ENCODE measurements at places on chromosomes 7 and 10.

GRCh38 chr7:121530227-121531174 lies 134.4 kb upstream of the FAM3C start:
- DNase-seq = peak; percentile 38

GRCh38 chr7:105228555-105228954 lies 160.2 kb downstream of the SRPK2 start:
- DNase-seq = no peak

DNA sequence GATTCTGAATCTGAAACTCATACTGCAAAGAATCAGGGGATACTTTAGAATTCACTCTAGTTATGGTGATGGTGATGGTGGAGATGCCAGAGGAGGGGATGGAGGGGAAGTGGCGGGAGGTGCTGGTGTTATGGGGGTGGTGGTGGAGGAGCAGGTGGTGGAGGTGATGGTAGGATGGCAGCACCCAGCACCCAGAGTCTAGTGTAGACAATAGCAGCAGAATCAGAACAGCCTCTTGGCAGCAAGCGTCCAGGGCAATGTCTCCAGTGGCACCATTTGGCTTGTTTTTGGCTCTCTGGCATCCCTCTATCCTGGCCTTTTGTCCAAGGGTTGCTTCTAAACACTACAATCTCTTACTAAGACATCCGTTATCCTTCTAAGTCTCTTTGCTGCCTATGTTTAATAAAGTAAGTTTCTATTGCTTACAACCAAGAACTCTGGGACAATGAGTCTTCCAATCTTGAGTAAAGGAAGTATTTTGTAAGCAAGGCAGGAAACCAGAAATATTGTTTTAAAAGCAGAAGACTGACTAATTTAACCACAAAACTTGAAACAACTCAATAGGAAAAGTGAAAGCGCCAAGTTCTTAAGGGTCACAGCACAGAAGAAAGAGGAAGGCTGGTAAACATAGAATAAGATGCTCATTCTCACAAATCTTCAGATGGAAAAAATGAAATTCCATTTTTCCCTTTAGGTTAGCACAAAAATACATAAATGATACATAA lies 42.4 kb upstream of the GDF10 start:
- no peak for DNase-seq

- DNase-seq = no peak
Measured at GRCh38 chr7:102063690-102064180, 222.9 kb upstream of the SH2B2 start.

DNA sequence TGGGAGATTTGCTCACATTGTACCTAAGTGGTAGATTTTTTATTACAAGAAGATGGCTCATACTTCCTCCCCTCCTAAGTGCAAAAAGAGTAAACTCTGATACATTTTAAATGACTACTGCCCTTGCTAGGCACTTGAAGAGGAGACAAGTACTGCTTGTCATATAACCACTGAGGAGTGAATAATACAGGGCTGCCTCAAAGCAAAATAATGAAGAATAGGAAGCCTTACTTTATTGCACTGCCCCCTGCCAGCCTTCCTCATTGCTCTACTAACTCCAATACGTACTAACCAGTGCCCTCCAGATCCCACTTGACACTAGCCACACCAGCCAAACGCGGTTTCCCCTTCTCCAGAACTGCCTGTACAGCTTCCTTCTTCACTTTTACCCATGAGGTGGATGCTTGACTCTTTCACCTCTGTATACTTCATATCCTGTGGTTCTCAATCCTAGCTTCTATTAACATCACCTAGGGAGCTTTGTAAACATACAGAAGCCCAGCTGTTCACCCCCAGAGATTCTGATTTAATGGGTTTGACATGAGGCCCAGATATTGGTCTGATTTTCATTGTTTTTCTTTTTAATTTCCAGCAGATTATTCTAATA lies 11.7 kb upstream of the MTERF1 start:
- DNase-seq = no peak

- no peak for DNase-seq
Measured at GRCh38 chr10:68526634-68527307, 552 bp downstream of the SLC25A16 start.

DNA sequence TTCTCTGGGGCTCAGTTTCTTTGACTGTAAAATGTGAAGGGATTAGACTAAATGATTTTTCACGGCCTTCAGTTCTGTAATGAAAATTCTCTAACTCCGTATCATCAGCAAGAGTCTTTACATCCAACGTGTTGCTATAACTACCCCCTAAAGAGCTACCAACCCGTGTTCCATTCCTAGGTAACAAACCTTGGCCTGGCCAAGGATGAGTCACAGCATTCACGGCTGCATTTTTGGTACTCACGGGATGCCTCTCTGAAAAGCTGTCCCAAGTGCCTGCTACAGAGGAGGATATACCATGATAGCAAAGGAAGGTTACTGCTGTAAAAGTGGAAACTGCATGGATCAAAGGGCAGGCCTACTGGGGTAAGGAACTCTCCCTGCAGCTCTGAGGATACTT lies 5.9 kb downstream of the LRRC4 start:
- DNase-seq = no peak

GRCh38 chr10:42960991-42961795 lies 115.7 kb upstream of the RET start:
- no peak for DNase-seq

DNA sequence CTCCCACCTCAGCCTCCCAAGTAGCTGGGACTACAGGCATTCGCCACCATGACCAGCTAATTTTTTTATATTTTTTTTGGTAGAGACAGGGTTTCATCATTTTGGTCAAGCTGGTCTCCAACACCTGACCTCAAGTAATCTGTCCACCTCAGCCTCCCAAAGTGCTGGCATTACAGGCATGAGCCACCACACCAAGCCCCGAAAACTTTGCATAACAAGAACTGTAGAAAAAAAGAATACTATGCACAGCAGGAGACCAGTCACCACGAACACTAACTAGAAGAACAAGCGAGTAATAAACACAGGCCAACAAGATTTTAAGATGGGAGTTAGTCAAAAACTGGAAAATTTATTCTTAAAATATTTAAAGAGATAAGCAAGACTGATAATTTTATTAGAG lies 447.0 kb downstream of the ETV1 start:
- DNase-seq = no peak

- DNase-seq = no peak
Measured at GRCh38 chr10:24851629-24852028, 100.8 kb downstream of the PRTFDC1 start.

- no peak for DNase-seq
Measured at GRCh38 chr7:51366930-51367613, 50.5 kb upstream of the COBL start.

- no peak for DNase-seq
Measured at GRCh38 chr10:97648562-97649404, 8.3 kb downstream of the PI4K2A start.

- no peak for DNase-seq
Measured at GRCh38 chr7:44196450-44196872, 4.3 kb upstream of the YKT6 start.

DNA sequence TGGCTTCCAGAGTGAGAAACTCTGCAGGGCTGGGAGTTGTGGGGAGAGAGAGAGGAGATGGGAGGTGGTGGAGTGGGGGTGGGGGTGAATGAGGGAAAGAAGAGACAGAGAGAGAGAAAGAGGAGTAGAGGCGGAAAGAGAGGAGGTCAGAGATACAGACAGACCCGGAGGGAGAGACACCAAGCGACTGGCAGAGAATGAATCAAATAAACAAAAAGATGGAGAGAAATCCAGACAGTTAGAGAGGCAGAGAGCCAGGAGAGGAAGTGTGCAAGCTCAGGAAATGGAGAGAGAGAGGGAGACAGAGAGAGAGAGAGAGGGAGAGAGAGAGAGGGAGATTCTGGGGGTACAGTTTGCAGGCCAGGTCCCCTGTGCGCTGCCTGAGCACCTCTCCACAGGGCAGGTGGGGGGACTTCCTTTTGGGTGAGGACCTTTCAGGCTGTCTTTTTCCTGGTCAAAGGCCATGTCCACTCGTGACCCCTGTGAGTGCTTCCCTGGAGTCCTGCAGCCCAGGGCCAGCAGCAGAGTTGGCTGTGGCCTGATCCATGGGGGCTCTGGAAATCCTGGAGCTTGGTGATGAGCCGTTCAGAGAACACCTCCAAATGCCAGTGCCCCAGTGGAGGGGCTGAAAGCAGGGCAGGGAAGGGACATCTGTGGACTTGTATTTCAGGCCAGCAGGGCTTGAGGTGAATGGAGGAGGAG lies 25.0 kb upstream of the PCBD1 start:
- no peak for DNase-seq

DNA sequence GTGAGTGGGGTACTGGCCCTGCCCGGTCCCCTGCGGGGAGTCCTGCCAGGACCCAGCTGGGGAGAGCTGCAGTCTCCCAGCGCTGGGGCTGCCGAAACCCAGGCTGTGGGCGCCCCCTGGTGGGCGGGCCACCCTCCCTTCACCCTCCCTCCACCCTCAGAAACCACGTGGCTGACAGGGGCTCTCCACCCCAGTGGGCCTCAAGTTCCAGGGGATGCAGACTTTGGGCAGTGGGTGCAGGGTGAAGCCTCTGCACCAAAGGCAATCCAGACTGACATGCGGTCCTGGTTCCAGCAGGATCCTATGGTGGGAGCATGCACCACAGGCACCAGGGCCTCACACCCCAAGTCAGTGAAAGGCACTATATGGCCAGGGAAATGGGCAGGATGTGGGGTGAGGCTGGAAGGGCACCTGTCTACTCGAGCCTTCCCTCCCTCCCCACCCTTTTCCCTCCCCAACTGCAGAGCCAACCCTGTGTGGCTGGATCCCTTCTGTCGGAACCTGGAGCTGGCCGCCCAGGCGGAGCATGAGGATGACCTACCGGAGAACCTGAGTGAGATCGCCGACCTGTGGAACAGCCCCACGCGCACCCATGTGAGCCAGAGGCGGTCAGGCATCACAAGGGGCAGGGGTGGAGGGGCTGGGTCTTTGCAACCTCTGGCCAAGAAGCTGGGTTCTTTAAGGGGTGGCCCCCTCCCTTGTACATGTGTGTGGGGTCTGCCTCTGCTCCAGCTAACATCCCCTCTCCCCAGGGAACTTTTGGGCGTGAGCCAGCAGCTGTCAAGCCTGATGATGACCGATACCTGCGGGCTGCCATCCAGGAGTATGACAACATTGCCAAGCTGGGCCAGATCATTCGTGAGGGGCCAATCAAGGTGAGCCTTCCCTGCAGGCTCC lies 38.8 kb downstream of the PSAP start:
- peak; percentile 64 for DNase-seq

DNA sequence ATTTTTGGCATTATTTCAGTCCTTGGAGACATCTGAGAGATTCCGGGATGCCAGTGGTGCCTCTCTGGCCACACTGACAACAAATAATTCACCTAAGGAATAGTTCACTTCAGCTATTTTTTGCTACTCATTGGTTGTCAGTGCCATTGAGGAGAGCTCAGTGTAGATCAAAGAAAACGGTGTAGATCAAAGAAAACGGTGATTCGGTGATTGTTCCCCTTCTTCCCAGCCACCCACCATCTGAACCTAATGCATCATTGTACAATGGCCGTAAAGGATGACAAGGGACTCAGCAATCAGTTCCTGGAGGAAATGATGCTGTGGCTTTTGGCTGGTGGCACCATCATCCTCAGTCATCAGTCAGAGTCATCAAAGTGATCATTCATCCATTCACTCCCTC lies 80.6 kb downstream of the PTPRZ1 start:
- no peak for DNase-seq

GRCh38 chr7:131636092-131636491 lies 79.7 kb upstream of the PODXL start:
- no peak for DNase-seq

Measured in stimulated activated CD8-positive, alpha-beta memory T cell treated with anti-CD3 and anti-CD28 coated beads, Interleukin-12 subunit alpha, Interleukin-12 subunit beta, amount 100 ng/mL, for 4 hours (primary cell).